ENCODE measurements at places on chromosomes 12 and 14.

- DNase-seq: no peak
Measured at GRCh38 chr12:42705863-42706262, 116.3 kb upstream of the PRICKLE1 start.

DNA sequence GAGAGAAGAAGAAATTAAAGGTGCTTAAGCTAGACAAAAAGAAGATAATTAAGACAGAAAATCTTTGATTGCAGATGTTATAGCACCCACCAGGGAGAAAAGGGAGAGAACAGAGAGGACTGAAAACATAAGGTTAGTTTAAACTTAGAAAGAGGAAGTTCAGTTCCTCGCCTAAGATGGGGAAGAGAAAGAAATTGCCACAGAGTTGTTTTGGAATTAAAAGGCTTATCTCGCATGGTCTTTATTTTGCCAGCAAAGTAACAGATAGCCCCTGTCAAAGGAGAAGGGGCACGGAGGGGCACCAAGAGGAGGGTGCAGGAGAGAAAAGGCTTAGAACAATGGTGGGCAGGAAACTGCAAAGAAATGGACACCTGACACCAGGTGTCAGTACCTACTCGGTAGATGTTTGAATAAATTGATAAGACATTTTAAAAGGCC is 17.8 kb upstream of the OXA1L start:
- DNase-seq: no peak

- no peak for DNase-seq
Measured at GRCh38 chr12:110916295-110916875, 4.0 kb downstream of the MYL2 start.

DNA sequence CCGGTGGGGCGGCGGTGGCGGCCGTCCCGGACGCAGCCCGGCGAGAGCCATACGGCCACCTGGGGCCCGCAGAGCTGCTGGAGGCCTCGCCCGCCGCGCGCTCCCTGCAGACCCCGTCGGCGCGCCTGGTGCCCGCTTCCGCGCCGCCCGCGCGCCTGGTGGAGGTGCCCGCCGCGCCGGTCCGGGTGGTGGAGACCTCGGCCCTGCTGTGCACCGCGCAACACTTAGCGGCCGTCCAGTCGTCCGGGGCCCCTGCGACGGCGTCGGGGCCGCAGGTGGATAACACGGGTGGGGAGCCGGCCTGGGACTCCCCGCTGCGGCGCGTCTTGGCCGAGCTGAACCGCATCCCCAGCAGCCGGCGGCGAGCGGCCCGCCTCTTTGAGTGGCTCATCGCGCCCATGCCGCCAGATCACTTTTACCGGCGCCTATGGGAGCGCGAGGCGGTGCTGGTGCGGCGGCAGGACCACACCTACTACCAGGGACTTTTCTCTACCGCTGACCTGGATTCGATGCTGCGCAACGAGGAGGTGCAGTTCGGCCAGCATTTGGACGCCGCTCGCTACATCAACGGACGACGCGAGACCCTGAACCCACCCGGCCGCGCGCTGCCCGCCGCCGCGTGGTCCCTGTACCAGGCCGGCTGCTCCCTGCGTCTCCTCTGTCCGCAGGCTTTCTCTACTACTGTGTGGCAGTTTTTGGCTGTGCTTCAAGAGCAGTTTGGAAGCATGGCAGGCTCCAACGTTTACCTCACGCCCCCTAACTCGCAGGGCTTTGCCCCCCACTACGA is 716 bp downstream of the RIOX1 start:
- peak; percentile 47 for DNase-seq

Data from NCI-H748 treated with DMSO at 0.1 percent for 48 hours (cell line).